Heart right ventricle (tissue), 16 donors: ENCODE measurements at places on chromosomes 11 and 22.

- DNase-seq, result no peak
These were observed 76.4 kb downstream of the GGTLC2 start for GRCh38 chr22:22720724-22721261.

- DNase-seq, result no peak
These were observed 10.5 kb downstream of the ENTHD1 start for GRCh38 chr22:39883057-39883456.

GRCh38 chr22:17597217-17597616, 31.3 kb downstream of the ATP6V1E1 start:
- no peak for DNase-seq

GRCh38 chr11:68763181-68763721, 11.9 kb upstream of the TESMIN start:
- no peak for DNase-seq
